ENCODE measurements at places on chromosomes 3 and 15. TPM values are rescaled to one million over a fixed set of nuclear protein-coding genes. Genes with fewer than 3 reads are reported as not detected.

- DNase-seq = peak; percentile 85
Observed at GRCh38 chr3:16484216-16484615, 29.3 kb downstream of the RFTN1 start.

DNA sequence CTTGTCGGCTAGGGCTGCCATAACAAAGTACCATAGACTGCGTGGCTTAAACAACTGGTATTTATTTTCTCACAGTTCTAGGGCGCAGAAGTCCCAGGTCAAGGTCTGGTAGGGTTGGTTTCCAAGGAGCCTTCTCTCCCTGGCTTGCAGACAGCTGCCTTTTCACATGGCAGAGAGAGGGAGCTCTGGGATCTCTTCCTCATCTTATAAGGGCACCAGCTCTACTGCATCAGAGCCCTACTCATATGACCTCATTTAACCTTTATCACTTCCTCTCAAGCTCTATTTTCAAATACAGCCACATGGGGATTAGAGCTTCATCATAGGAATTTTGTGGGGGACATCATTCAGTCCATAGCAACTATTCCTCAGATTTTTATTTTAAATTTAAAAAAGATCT lies 17.6 kb upstream of the PAQR9 start:
- DNase-seq = no peak

- no peak for DNase-seq
Observed at GRCh38 chr3:87997298-87997697, 61.5 kb downstream of the CGGBP1 start.

DNA sequence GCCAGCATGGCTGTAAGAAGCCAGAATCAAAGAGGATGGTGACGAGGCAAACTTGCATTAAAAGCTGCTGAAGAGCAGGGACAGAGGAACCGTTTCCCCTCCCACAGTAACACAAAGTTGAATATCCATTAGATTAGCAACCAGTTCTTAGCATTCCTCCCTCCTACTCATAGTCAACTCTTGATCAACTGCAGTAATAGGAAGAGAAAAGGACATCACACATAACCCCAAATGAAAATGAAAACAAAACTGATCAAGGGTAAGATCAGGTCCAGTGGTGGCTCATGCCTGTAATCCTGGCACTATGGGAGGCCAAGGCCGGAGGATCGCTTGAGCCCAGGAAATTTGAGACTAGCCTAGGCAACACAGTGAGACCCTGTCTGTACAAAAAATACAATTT lies 165.2 kb downstream of the GREM1 start:
- DNase-seq = no peak

NUTM1 gene
- total RNA-seq = under 0.01 TPM

GRCh38 chr3:18443665-18444594 lies 18.8 kb upstream of the SATB1 start:
- DNase-seq = peak; percentile 89

GRCh38 chr3:194249323-194250097 lies 101.6 kb downstream of the CPN2 start:
- no peak for DNase-seq

GRCh38 chr3:13610006-13610570 lies 61.2 kb downstream of the FBLN2 start:
- peak; percentile 36 for DNase-seq
